ENCODE measurements at places on chromosomes 3 and 15. TPM values are rescaled to one million over a fixed set of nuclear protein-coding genes. Genes with fewer than 3 reads are reported as not detected.

CPN2 gene
- not detected for total RNA-seq

MYL3 gene
- not detected for total RNA-seq

GRCh38 chr3:29291260-29291981 is 10.6 kb downstream of the RBMS3 start:
- DNase-seq: no peak

DNA sequence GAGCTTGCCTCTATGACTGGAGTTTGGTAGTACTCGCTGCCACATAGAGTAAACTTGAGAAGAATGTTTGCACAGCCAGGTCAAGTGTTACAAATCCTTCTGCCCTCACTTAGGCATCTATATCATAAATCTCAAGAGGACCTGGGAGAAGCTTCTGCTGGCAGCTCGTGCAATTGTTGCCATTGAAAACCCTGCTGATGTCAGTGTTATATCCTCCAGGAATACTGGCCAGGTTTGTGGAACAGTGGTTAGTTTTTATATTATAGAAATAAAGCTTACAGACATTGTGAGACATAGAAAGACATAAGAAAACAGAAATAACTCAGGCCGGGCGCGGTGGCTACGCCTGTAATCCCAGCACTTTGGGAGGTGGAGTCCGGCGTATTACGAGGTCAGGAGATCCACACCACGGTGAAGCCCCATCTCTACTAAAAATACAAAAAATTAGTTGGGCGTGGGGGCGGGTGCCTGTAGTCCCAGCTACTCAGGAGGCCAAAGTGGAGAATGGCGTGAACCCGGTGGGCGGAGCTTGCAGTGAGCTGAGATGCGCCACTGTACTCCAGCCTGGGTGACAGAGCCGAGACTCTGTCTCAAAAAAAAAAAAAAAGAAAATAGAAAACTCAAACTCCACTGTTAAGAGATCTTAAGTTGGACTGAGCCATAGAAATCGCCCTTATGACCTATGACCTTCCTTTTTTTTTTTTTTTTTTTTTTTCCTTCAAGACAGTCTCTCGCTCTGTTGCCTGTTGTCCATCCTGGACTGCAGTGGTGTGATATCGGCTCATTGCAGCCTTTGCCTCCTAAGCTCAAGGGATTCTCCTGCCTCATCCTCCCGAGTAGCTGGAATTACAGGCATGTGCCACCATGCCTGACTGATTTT is 2.2 kb downstream of the RPSA start:
- DNase-seq: no peak

DNA sequence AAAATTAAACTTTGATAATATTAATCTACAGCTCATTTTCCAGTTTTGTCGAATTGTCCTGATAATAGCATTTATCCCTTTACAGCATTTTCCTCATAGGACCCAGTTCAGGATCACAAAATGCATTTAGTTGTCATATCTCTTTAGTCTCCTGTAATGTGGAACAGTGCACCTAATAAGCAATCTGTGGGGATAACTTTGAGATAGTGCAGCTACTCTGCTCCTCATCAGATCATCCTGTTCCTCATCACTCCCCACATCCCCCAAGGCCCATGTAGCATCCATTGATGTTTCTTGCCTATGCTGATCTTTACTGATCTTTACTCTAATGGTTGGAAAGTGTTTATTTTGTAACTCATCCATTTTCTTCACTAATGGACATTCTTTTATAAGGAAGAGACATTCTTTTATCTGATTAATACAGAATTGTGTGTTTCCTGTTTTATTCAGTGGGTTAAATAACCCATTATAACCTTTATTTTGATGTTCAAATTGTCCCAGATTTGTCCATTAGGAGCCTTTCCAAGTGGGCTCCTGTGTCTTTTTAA is 7.5 kb downstream of the RNF111 start:
- DNase-seq: no peak

All from Daoy (cell line).